ENCODE measurements at places on chromosomes 2 and 18.

GRCh38 chr2:159075727-159076126 lies 107.3 kb downstream of the TANC1 start:
- DNase-seq, result no peak

DNA sequence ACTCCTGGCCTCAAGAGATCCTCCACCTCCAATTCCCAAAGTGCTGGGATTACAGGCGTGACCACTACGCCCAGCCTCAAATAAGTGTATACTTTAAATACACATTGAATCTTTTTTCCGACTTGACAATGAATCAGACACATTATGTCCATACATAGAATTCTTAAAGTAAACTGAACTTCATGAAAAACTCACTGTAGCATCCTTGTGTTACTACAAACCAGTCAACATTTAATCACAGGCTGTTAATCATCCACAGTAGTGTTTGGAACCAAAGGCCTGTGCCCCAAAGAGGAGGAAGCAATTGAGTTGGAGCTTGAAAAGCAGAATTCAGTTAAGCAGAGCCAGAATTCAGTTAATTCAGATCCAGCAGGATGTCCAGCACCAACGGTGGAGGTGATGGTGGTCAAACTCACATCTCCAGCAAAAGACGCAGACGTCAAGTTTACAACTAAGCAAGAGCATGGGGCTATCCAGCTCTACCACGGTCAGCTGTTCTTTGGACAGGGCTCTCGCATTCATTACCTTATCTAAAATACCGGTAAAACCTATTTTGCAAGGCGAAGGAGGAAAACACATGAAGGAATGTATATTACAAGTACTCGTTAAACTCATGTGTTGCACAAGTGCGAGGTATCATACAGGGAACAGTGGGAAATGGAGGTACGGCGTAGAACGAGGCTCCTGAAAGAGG lies 1.2 kb downstream of the SLC39A6 start:
- DNase-seq, result no peak

- DNase-seq, result no peak
These were observed 196.8 kb downstream of the NDUFA10 start for GRCh38 chr2:239828192-239828972.

- DNase-seq, result no peak
These were observed 7.6 kb downstream of the ITGA6 start for GRCh38 chr2:172434821-172435605.

GRCh38 chr18:50560681-50561629 lies 1.1 kb downstream of the MAPK4 start:
- no peak for DNase-seq

- DNase-seq, result no peak
These were observed 45.6 kb downstream of the MTCL1 start for GRCh38 chr18:8750954-8751415.

DNA sequence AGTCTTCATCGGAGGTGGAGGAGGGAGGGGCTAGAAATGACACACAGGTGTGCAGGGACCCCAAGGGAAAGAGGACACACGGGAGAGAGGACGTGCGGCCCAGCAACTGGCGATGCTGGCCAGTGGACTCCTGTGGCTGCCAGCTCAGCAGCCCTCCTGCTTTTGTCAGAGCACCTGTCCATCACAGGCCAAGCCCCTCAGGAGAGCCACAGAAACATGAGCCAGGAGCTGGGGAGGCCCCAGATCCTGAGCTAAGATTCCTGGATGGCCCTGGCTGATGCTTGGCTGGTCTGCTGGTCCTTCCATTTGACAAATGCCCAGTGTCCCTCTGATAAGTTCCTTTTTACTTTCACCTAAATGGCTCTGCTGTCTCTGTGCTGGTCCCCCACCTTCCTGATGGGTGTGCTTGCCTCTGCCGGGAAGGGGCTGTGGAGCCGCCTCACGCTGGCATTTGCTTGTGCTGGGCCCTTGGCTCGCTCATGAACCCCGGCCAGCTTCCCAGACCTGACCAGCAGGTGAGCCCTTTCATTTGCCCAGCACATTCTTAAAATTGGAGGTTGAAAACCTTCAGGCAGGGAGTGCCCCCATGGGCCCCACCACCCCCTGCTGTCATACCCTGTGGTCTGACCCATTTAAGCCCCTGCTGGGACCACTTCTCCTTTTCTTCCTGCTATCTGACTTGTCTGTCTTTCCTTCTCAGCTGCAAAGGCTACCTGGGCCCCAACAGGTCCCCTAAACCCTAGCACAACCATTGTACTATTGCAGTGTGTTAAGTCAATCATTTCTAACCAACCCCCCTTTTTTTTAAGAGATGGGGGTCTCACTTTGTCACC lies 37.3 kb downstream of the CYP27C1 start:
- DNase-seq, result no peak

DNA sequence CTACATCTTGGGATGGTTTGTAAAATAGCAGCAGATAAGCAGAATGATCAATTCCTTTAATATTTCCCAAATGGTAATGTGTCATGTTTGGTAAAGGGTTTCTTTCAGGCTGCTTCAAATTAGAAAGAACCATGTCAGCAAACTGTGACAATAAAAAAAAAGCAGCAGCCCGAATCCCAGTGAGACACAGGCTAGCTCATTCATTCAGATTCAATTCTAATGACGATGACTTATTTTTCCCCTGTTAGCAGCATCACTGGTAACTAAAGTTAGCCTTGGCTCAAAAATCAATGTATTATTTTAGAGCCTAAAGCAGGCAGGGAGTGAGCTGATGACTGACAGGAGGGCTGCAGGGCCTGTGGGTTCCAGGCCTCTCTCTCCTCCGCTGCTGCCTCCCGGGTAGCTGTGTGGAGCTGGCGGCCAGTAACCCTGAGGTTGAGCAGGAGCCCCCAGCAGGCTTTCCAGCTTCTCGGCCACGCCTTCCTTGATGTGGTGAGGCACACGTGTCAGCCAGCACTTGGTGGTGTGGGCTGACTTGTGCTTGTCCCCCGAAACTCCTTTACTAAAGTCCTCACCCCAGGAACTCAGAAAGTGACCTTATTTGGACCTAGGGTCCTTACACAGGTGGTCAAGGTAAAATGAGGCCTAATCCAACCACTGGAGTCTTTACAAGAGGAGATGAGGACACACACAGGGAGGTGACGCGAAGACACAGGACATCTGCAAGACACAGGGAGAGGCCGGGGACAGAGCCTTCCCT lies 120.5 kb upstream of the HS6ST1 start:
- no peak for DNase-seq

DNA sequence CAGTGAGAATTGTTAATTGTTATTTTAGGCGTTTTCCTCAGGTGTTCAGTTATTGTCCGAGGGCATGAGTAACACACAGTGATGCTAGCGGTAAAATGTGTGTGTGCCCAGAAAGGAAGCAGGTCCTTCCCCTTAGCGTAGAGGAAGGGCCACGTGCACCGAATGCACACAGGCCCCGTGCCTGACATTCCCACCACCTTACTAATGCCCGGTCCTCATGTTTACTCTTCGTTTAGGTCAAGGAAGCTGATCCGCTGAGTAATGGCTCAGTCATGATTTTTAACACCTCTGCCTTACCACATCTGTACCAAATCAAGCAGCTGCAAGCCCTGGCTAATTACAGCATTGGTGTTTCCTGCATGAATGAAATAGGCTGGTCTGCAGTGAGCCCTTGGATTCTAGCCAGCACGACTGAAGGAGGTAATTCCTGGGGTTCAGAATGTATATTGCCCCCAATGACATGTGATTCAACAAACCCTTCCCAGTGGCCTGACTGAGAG lies 76.7 kb downstream of the MERTK start:
- DNase-seq, result no peak

GRCh38 chr2:119760956-119761275 lies 1.2 kb downstream of the PTPN4 start:
- DNase-seq, result no peak

DNA sequence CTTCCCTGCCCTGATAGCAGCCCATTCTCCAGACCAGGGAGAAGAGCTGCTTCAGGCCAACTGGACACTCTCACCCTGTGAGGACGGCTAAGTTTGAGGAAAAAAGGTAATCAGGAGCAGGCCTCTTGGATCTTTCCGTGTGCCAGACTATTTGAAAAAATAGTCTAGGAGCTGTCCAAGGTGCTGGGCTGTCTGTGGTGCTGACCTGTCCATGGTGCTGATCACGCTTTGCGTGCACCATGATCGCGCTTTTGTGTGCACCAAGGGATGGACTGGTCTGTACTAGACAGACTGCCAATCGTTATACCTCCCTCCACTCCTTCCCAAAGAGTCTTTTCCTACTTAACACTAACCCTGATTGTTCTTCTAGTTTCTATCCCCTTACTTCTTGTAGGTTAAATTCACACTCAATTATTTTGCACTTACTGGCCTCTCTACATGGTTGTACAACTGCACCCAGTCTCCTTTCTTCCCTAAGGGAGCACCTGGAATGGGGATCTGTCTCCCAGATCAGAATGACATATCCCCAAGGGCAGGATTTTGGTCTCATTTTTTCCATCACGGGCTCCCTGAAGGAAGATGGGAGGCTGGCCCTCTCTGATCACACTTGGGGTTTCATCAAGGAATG lies 295.4 kb downstream of the CELF4 start:
- DNase-seq, result no peak

DNA sequence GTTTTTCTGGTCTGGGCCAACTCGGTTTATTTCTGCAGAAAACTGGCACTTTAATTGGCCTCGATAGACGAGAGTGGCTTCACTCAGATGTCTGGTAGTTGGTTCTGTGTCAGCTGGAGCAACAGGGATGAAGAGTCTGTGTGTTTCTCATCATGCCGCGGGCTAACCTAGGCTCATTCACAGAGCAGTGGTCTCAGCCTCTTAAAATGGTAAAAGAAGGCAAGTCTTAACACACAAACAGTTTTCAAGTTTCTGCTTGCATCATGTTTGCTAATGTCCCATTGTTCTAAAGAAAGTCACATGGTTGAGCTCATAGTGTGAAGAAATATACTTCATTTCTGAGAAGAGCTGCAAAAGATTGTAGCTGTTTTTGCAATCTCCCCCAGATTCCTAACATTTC lies 37.5 kb upstream of the ANXA4 start:
- no peak for DNase-seq

DNA sequence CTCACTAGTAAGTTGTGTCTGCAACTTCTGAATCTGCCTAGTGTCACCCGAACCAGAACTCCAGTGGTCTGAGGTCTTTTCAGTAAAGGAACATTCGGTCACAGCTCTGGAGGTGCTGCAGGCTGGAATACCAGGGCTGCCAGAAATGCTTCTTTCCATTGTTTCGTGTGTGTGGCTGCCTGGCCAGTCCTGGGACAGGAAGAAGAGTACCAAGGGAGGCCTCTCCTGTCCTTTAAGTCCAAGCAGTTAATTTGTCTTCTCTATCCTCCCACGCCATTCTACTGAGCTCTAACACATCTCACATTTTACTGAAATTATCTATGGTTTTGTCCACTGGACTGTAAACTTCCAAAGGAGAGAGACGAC lies 196.0 kb downstream of the LNPK start:
- no peak for DNase-seq

DNA sequence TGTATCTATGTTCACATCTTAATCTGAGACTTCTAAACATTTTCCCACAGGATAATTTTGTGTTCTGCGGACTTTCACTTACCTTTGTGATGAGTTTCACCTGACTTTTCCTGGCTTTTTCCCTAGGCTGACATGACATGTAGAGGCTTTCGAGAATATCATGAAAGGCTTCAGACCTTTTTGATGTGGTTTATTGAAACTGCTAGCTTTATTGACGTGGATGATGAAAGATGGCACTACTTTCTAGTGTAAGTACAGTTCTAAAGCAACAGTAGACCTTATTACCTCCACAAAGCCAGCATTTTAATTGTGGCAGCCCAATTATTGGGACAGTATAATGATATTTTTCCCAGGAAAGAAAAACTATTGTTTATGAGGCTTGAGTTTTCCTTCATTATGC lies 34.1 kb upstream of the METAP1D start:
- DNase-seq, result no peak

DNA sequence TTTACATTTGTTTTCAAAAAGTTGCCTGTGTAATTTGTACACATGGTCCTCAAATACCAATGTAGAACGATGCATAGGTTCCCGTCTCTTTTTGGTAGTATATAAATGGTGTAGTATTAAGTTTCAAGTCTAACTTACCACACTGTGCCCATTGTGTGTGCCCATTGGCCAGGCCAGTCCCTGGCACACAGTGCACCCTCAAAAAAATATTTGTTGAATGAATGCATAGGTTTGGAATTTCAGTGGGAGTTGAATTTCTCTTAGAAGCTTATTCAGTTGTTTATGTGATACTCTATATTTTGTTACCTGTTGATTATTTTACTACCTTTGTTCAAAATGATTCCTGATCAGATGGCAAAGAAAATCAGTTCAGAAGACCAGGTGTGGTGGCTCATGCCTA lies 30.1 kb downstream of the IDH1 start:
- DNase-seq, result no peak

GRCh38 chr18:54023471-54023870 lies 201.0 kb downstream of the MBD2 start:
- no peak for DNase-seq

GRCh38 chr2:173792166-173792565 lies 173.0 kb downstream of the SP3 start:
- no peak for DNase-seq

- no peak for DNase-seq
These were observed 88.8 kb downstream of the KYNU start for GRCh38 chr2:142966284-142966683.

- no peak for DNase-seq
These were observed 355.0 kb downstream of the SS18 start for GRCh38 chr18:25735459-25735858.

GRCh38 chr2:169118060-169118459 lies 48.7 kb downstream of the DHRS9 start:
- DNase-seq, result no peak

DNA sequence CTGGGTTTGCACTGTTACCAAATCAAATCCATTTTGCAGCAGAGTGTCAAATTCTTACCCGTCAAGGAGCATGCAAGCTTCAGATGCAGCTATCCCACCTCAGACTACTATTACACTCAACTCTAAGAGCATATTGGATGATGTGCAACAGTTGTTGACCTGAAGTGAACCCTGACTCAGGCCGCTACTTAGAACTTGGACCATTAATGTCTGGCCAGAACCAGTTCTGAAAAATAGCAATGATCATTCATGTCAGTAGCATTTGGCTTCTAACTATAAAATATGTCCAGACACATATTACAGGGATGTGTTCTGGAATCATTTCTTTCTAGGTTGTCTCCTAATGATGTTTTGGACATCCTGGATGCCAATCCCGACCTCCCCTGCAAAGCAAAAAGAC lies 135.5 kb upstream of the PKDCC start:
- no peak for DNase-seq

DNA sequence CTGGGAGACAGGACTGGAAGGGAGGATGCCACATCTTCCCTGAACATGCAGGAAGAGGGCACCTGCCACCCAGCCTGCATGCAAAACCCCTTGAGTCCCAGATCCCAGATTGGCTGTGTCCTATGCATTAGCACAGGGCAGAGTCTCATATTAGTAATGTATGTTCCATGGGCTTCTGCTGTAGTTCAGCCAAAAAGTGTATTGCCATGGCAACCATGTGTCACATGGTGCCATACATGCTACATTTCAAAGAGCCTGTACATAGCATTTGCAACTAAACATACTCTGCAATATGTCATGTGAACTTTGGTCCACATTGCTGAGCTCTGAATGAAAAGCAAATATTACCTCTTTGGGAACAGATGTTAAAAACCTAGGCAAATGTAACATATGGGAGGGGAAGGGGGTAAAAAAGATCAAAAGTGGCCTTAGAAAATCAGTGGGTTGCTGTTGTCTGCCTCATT lies 78.4 kb downstream of the DPP4 start:
- DNase-seq, result no peak

All from stimulated activated CD8-positive, alpha-beta memory T cell treated with anti-CD3 and anti-CD28 coated beads, Interleukin-4, amount 100 ng/mL, for 24 hours (primary cell).